Effector memory CD4-positive, alpha-beta T cell (primary cell): ENCODE measurements at places on chromosomes 12 and 14.

GRCh38 chr12:42582050-42582449 lies 7.5 kb downstream of the PRICKLE1 start:
- DNase-seq = no peak

GRCh38 chr14:68894123-68894522 lies 85.0 kb downstream of the ACTN1 start:
- DNase-seq = no peak

GRCh38 chr14:61574514-61574807 lies 120.9 kb upstream of the HIF1A start:
- DNase-seq = no peak

DNA sequence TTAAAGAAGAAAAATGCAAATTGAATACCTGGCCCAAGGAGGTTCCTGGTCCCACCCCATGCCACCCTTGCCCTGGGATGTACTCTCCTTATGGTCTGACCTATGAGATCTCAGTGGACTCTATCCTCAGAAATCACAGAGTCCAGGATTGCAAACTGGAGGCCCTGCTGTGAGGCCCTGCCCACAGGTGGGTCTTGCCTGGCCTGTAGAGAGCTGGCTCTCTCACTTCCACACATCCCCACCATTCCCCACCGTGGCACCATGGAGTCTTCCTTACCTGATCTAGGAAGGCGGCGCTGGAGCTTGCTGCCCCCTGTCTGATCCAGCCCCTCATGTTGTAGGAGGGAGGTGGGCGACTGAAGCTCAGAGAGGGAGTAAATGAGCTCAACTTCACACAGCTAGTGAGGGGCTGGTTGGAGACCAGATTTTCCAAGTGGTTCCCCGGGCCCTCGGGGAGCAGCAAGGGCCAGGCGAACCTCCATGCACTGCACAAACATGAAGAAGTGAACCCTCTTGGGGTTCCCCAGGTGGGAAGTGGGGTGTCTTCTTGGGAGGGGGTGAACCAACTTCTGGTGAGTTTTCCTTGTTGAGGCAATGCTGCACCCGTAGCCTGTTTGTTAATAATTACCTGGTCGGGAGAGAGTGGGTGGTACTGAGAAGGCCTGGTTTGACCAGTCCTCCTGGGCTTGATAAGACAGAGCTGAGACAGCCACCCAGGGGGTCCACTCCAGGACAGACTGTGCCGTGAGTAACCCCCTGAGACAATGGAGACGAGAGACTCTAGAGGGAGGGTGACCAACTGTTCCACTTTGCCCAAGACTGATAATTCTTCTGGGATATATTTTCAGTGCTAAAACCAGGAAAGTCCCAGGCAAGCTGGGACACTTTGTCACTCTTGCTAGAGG lies at the start of gene SERPINA4:
Gene SERPINA4, plus strand, starts transcription at position 692 of the 905 bp plus-strand sequence. CDS start 2,041 bp downstream, outside the sequence.
- no peak for DNase-seq

DNA sequence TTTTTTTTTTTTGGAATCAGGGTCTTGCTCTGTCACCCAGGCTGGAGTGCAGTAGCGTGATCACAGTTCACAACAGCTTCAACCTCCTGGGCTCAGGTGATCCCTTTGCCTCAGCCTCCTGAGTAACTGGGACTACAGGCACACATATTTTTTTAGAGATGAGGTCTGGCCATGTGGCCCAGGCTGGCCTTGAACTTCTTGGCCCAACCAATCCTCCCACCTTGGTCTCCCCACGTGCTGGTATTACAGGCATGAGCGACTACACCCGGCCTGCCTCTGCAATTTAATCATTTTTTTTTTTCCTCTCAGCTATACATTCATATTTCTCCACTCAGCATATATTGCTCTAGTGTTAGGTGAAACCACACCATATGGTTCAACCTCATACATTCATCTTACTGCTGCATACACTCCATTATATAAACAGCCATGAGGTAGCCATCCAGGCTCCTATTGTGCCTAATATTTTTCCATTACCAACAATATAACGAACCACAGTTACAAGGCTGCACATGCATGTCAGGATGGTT lies 7.1 kb downstream of the STX2 start:
- no peak for DNase-seq

- no peak for DNase-seq
Measured at GRCh38 chr14:42565556-42565955, 958.9 kb downstream of the LRFN5 start.
